Caki2 (cell line): ENCODE measurements at places on chromosomes 12 and 14. TPM values are rescaled to one million over a fixed set of nuclear protein-coding genes. Genes with fewer than 3 reads are reported as not detected.

TMEM30B gene
- not detected in 2 replicates for total RNA-seq

GPR162 gene
- total RNA-seq, result 10.0 and 15.9 TPM in 2 replicates

CLEC7A gene
- not detected in 2 replicates for total RNA-seq

ENDOU gene
- not detected in 2 replicates for total RNA-seq

KRT74 gene
- not detected in 2 replicates for total RNA-seq
